ENCODE measurements at places on chromosomes 2 and 18.

DNA sequence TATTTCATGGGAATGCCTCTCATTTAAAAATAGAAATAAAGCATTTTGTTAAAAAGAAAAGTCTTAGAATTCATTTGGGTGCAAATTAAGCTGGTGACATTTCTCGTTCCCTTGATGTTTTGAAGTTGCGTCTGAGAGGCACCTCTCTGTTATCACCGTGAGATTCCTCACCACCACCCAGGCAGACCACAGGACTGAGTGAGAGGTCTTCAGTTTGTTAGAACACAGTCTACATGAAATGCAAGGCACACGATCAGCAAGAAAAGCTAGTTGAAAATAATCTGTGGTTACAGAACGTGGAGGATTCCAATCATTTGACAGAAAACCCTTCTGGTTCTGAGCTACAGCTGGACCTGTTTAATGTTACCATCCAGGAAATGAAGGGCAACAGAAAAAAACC, 116.0 kb downstream of the UXS1 start:
- DNase-seq, result no peak

DNA sequence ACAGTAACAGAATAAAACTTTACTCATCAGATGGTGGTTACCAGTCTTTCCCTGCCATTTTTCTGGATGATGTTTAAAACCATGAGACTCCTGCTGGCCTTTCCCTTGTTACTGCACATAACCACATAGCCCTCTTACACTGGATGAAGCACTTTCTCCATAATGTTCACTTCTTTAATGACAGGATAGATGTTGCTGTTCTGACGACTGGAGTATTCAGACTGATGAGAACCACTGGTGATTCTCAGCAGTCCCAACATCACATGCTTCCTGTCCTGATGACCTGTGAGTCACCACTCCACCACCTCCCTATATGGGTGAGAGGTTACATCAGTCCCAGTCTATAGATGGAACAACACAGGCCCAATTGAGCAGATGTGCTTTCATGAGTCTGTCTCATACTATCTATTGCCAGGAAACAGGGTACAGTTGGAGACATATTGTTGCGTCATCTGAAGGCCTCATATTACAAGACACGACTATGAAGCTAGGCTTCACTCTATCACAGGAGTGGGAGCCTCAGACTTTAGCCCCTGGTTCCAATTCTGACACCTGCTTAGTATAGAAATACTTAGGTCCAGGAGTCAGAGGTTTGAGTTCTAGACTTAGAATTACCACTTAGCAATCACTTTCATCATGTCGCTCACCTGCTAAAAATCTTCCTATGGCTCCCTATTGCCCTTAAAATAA, 145.7 kb upstream of the KLF7 start:
- peak; percentile 100 for DNase-seq

- no peak for DNase-seq
Measured at GRCh38 chr2:222920657-222921186, 59.9 kb downstream of the ACSL3 start.

DNA sequence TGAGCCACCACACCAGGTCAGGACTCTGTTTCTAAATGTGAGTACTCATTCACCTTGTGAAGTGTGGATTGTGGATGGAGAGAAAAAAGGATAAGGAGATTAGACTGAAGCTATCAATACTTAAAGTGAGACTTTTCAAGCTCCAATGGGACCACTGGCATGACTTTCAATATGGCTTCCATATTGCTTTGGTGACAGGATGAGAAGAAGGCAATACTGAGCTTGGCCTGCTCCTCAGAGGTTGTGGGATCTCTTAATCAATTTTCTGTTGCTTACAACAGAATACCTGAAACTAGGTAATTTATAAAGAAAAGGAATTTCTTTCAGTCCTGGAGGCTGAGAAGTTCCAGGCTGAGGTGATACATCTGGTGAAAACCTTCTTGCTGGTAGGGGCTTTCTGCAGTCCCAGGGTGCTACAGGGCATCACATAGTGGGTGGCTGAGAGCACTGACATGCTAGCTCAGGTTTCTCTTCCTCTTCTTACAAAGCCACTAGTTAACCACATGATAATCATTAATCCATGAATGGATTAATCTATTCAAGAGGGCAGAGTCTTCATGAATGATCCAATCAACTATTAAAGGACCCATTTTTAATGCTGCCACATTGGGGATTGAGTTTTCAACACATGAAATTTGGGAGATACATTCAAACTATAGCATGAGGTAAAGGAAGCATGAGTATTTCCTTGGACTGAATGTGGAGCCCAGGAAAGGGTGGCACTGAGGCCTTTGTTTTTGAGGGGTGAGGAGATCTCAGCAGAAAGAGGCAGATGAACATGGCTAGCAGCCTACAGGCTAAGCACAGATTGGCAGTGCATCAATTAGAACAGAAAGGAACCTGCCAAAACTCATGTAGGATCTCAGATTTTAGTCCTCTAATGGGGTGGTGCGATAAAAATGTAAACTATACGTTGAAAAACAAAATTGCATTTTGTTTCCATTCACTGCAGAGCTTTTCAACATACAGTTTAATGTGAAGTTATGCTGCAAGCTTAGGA, 274.5 kb downstream of the PIK3C3 start:
- no peak for DNase-seq

DNA sequence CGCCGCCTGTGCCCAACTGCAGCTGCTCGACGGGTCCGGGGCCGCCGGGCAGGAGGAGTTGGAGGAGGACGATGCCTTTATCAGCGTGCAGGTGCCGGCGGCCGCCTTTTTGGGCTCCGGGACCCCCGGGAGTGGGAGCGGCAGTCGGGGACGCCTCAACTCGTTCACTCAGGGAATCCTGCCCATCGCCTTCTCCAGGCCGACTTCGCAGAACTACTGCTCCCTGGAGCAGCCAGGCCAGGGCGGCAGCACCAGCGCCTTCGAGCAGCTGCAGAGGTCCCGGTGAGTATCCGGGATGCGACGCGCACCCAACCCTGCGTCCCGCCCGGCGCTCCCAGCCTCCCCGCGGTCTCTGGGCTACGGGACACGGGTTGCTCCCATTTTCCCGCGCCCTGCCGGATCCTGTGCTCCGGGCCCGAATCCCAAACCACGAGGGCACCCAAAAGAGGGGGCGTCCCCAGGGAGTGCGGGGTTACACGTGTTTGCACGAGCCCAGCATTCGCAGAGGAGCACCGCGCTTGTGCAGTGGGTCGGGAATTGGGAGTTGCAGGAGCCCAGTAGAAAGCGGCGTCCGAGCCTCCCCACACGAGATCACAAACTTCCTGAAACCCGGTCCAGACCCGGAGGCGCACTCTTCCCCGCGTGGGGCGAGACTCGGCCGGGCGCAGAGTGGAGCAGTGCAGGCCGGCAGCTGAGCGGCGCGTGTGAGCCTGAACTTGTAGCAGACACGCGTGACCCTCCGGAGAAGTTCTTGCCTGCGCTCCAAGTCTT, 1.2 kb downstream of the CABLES1 start:
- peak; percentile 37 for DNase-seq

DNA sequence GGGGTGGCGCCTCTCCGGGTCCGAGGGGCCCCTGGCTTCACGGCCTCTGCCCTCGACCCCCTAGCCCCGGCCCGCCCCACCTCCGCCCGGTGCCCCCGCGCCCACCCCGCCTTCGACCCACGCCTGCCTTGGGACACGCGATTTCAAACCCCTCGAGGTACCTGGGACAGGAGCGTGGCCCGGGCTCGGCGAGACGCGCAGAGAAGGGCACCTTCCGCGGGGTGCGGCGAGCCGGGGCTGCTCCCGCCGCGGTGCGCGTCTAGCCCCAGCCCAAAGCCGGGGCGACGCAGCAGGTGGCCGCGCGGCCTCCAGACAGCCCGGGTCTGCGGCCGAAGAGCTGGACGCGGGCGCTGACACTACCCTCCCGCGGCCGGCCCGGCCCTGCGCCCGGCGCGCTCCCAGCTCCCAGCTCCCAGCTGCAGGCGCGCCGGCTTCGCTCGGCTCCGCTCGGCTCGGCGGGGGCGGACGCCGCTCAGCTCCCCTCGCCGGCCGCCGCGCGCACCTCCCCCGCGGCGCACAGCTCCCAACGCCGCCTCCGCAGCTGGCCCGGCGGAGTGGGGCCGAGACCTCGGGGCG, at the start of gene CRACDL:
TSS of gene CRACDL (minus strand) at position 449 of the 576 bp plus-strand sequence. CDS start 89,425 bp downstream, outside the sequence.
- peak; percentile 24 for DNase-seq

GRCh38 chr18:54151376-54151775, 73.1 kb downstream of the MBD2 start:
- DNase-seq, result no peak

GRCh38 chr2:48398285-48399002, 131.5 kb upstream of the STON1 start:
- DNase-seq, result peak; percentile 7

GRCh38 chr2:150532879-150533278, 45.4 kb upstream of the RND3 start:
- peak; percentile 81 for DNase-seq

Data from choroid plexus epithelial cell (primary cell).